ENCODE measurements at places on chromosomes 5 and 9.

DNA sequence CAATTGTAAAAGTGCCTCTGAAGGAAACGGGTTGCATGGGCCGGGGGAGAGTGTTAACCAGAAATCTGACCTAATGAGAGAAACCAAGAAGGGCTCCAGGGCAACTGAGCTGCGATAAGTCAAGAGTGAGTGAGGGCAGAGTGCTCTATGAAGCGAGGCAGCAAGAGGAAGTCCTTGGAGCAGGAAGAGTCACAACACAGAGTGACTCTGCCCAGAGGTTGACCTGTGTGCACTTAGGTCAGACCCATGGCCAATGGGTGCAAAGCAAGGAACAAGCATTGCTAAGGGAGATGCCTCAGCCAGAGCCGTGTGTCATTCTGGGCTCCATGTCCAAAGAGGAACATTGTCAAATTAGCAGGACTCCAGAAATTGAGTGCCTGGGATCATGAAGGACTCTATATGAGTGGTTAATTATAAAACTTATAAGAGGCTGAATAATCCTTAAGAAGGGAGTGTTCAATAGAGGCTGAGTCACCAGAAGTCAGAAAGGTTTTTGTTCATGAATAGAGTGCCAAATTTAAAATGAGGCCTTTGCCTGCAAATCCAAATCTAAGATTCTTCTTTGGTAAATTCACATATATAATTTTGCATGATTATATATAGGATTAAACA lies 438.5 kb downstream of the MED10 start:
- DNase-seq = no peak

DNA sequence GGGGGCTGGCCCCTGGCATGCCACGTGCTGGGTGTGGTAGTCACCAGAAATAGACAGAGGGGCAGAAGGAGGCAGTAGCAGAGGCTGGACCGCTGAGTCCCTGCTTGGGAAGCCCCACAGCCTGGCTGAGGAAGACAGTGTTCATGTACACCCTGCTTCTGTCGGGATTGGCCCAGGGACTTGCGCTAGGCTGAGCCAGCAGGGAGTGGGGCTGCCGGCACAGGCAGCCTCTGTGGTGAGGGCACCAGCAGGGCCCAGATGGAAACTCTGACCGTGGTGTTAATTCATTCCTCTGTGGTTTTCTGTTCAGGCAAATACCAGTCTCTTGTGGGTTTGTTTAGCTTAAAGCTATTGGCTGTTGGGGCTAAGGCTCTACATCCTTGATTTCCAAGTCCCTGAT lies 108.6 kb upstream of the RAD23B start:
- no peak for DNase-seq

- DNase-seq = no peak
These were observed 47.0 kb upstream of the PDE8B start for GRCh38 chr5:77163453-77163852.

DNA sequence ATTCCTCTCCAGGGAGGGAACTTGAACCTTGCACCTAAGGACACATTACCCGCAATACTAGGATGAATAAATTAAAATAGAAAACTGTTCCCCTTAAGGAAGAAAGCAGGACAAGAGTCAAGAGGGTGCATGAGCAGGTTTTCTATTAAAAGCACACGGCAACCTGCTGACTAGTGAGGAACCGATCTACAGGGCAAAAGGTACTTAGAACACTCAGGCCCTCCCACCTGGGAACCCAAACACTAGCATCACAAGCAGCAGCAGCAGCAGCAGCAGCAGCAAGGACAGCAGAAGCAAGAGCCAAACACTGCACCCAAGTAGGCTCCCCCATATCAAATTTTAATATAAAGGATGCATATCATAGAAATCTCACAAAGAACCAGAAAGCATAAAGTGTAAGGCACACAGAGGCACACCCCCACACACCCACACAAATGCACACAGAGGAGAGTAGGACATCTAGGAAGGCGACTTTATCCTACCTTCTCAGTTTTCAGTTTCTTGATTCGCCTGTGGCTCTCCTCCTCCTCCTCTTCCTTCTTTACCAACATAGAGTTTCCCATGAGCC lies 2.8 kb downstream of the ZNF608 start:
- DNase-seq = no peak

- DNase-seq = no peak
These were observed 12.8 kb downstream of the OSTF1 start for GRCh38 chr9:75101004-75101588.

GRCh38 chr5:172185096-172185461 lies 2.9 kb downstream of the STK10 start:
- no peak for DNase-seq

DNA sequence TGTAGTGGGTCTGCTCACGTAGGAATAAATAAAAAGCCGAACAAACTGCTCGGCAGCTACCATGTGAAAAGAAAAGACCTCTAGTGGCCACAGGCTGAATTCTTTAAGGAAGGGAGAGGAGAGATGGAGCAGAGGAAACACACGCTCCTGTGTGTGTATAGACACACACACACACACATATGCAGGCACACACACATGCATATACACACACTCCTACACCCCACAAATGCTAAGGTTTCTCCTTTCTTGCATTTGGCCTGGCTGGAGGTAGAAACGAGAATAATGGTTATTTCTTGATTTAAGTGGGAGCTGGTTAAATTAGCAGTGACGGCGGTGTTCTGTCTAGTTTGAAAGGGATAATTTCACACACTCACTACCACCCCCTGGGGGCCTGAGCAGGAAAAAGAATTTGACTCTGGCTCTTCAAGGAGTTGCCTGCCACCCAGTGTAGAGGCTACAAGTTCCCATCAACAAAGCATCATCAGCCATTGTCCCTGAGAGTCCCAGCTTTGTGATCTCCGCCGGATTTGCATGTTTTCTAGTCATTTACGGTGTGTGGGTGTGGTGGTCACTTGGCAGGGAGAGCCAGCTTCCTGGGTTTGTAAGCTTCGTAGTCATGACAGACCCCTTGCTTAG lies at the start of gene INSYN2B:
TSS of gene INSYN2B (minus strand) at position 78 of the 636 bp plus-strand sequence. CDS start 96,597 bp downstream, outside the sequence.
- DNase-seq = no peak

DNA sequence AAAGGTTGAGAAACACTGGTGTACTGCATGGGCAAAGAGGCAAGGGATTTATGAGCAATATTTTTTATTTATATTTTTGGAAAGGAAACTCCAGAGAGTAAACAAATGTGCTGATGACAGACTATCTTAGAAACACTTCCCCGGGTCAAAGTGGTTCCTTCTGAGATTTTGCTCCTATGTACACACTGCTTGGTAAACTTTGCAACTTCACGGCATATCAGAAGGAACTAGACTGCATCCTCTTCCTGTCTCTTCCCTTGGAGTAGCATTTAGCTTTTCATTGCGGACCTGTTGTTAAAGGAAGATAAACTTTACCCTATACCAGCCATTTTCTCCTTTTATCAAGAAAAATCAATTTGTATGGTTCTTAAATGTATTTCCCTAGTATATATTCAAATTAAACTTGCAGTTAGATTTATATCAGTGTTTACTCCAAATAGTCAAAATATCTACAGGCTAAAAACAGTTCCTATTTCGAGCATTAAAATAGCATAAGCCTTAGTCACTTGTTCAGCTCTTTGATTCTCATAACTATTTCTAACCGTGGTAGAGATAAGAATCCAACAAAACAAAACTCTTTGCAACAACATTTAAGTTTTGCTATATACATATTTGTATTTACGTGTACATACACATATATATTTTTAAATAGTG lies 48.0 kb upstream of the LRRC19 start:
- DNase-seq = no peak

- no peak for DNase-seq
These were observed 122.4 kb downstream of the OLFM1 start for GRCh38 chr9:135209852-135210251.

- DNase-seq = peak; percentile 11
These were observed 81.3 kb downstream of the ANKRD33B start for GRCh38 chr5:10645146-10645545.

- DNase-seq = no peak
These were observed 24.9 kb downstream of the LMX1B start for GRCh38 chr9:126638571-126639132.

DNA sequence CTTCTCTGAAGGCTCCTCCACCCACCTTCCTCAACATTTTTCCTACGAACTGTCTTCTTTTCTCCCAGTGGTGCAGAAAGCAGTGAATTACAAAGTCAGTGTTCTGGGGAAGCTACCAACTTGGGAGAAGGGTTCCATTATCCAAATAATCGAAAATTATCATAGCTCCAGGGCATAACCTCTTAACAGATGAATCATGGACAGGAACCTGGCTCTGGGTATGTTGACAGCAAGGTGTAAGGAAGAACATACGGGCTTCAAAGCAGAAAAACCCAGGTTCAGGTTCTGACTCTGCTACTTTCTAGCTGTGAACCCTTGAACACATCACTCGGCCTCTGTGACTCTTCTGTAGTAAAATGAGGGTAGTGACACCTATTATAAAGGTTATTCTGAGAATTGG lies 351.3 kb downstream of the ENC1 start:
- no peak for DNase-seq

DNA sequence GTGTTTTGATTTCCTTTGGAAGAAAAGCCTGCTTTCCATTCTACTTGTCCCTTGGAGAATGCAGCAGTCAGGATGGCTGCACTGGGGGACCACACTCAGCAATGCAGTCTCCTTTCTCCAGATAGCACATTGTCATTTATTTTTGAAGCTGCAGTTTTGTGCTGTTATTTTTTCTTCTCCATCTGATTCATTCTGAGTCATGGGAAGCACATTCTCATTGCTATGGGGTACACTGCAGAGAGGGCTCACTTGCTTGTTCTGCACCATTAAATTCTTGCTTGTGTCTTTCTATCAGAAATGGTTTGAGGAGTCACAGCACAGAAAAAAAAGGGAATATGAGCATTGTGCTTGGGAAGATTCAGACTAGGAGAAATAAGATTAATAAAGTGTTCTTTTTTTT lies 39.7 kb upstream of the POC5 start:
- no peak for DNase-seq

- DNase-seq = no peak
These were observed 86.6 kb upstream of the SLC24A2 start for GRCh38 chr9:19875291-19875920.

DNA sequence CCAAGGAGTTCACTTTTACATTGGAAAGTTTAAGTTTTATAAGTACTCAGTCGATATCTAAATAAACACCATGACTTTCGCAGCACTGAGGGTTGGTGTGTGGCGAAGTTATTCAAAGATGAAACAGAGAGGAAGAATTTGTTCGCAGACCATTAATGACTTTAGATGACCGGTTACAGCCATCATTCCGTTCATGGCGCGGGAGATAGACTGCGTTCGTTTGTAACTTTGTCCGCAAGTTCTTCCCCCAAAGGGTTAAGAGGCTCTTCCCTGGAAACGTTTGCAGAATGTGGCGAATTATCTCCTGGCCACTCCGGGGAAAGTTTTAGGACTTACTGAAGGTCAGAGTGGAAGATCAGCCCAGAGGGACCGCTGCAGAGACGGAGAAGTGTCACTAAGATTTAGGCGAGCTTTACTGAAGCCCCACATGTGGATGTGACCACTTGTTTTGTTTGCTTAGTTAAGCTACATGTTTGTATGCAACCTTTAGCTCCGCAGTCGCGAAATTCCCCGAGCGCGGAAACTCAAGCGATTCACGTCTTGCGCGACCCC lies 2.2 kb upstream of the FOXD1 start:
- DNase-seq = no peak

GRCh38 chr9:132457504-132458236 lies 47.7 kb downstream of the CFAP77 start:
- DNase-seq = no peak

GRCh38 chr9:102253099-102253498 lies 514.7 kb upstream of the GRIN3A start:
- no peak for DNase-seq

DNA sequence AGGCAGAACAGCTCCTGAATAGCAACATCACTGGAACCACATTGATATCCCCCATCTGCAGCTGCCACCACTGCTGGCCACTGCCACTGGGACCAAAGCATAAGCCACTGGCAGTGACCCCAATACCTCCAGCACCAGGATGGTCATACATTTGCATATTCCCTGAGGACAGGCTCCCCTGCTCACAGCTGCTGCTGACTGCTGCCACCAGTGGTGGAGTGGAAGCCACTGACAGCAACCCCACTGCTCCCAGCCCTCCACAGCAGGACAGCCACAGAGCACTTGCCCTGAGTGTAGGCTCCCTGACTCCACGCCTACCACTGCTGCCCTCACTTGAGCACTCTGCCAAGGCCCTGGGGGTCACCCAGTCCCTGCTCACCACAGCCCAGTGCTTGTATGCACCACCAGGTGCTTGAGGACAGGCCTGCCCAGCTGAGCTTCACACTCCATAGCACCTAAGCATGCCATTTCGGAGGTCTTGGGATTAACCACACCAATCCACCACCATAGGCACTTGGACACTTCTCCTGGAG lies 327.4 kb upstream of the RPS23 start:
- no peak for DNase-seq

DNA sequence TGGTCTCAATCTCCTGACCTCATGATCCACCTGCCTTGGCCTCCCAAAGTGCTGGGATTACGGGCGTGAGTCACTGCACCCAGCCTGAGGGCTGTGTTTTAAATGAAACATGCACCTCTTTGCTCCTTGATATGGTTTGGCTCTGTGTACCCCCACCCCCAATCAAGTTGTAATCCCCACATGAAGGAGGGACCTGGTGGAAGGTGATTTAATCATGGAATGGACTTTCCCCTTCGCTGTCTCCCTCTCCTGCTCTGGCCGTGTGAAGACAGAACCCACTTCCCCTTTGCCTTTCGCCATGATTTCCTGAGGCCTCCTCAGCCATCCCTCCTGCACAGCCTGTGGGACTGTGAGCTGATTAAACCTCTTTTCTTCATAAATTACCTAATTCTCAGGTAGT lies 12.5 kb upstream of the NOTCH1 start:
- DNase-seq = no peak

GRCh38 chr5:14168793-14169262 lies 25.7 kb downstream of the TRIO start:
- no peak for DNase-seq

DNA sequence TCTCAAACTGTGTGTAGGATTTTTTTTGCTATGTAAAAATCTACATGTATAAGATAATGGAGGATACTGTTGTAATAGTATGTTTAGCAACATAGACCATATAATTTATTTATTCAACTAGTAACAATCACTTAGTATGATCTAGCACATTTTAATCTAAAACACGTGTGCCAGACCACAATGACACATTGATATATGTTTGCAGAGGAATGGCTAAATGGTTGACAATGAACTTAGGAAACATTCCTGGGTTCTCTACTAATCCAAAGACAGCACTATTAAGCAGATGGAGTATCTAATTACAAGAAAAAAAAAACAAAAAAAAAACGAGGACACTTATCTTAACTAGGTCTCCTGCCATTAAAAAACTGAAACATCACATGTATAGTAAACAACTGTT lies 261.7 kb upstream of the PAPPA start:
- DNase-seq = no peak

DNA sequence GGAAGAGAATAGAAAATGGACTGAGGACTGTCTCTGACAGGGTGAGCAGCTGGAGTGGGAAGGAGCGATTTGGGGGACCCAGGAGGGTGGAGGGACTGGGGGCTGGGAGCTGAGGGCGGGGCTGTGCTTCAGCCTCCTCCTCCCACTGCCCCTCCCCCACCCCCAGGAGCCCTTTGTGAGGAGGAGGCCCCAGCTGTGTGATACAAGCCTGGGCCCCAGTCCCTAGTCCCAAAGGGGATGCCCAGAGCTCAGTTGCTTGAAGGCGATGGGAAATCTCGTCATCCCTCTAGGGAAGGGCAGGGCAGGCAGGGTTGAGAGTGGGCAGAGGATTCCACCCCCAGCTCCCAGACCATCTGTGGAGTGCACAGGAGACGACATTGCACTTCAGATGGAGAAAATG lies at the start of gene SPATA31E1:
TSS of gene SPATA31E1 (plus strand) at position 251 of the 400 bp plus-strand sequence. CDS start at position 266, 15 bp downstream.
- DNase-seq = no peak

- DNase-seq = no peak
These were observed 30.1 kb downstream of the GALNT10 start for GRCh38 chr5:154220625-154221024.
